IMR-90 (cell line): ENCODE measurements at places on chromosomes 16 and 17. TPM values are rescaled to one million over a fixed set of nuclear protein-coding genes. Genes with fewer than 3 reads are reported as not detected.

The SECTM1 gene
- 4.4 and 5.2 TPM in 2 replicates for polyA plus RNA-seq

The SLC6A2 gene
- not detected in 2 replicates for polyA plus RNA-seq

The SLFN13 gene
- polyA plus RNA-seq, result 1.4 and 1.7 TPM in 2 replicates

The UMOD gene
- polyA plus RNA-seq, result not detected in 2 replicates

The PEX12 gene
- 4.5 and 4.6 TPM in 2 replicates for polyA plus RNA-seq

The CDT1 gene
- polyA plus RNA-seq, result 11.8 and 13.2 TPM in 2 replicates

The HCRT gene
- not detected in 2 replicates for polyA plus RNA-seq

The ACSM2A gene
- polyA plus RNA-seq, result not detected in 2 replicates

DNA sequence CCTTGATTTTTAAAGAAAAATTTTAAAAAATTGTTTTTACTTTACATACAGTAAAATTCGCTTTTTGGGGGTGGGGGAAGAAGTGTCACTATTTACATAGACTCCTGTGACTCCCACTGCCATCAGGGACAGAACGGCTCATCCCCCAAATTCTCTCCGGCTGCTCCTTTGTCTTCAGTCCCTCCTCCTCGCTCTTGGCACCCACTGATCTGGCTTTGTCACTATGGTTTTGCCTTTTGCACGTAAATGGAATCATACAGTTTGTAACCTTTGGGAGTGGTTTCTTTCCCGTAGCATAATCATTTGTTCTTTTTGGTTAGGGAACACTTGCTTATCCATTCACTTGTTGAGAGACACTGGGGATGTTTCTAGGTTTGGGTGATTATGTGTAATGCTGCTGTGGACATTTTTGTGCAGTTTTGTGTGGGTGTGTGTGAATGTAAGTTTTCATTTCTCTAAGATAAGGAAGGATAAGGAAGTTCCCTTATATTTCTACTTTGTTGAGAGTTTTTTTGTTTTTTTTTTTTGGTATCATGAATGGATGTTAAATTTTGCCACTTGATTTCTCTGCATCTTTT is 27.4 kb downstream of the RAB11FIP4 start:
- no peaks in the 10 kb centered on the region for H3K36me3 ChIP-seq
- H3K4me3 ChIP-seq, result no peak overlapping the region
- H3K27me3 ChIP-seq, result peaks cover 14% of the 10 kb centered on the region
- H3K4me1 ChIP-seq, result no peaks in the 10 kb centered on the region; the same call in 1 of the 2 replicates

DNA sequence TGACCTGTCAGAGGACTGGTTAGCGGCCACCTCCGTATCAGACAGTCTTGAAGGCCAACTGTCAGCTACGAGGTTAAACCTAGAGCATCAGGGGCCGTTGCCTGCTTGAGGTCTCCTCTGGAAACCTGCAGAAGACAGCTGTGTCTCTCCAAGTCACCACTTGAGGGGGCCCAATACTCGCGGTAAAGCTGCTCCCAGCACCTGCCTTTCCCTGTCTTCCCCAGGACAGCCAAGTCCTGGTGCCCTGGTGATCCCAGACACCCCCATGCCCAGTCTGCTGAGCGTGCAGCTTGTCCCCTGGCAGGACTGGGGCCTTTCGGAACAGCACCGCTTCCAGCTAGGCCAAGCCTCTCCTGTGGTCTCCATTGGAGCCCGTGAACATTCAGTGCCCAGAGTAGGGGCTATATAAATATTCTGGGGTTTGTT is 80.1 kb downstream of the DNAH17 start:
- no peaks in the 10 kb centered on the region for H3K4me1 ChIP-seq
- no peaks in the 10 kb centered on the region for H3K36me3 ChIP-seq
- no peak overlapping the region for H3K27ac ChIP-seq
- peaks cover 9% of the 10 kb centered on the region; the same call in 1 of the 2 replicates for H3K27me3 ChIP-seq
- DNase-seq, result peak; percentile 72

GRCh38 chr16:11283820-11284248 is 2.7 kb upstream of the PRM1 start:
- H3K4me3 ChIP-seq, result no peak overlapping the region
- H3K4me1 ChIP-seq, result no peaks in the 10 kb centered on the region
- no peaks in the 10 kb centered on the region for H3K36me3 ChIP-seq
- H3K27ac ChIP-seq, result no peak overlapping the region

- no peak overlapping the region; the same call in 1 of the 2 replicates for H3K27ac ChIP-seq
- H3K4me3 ChIP-seq, result no peak overlapping the region
- DNase-seq, result peak; percentile 95
Measured at GRCh38 chr16:86975445-86975844, 341.7 kb downstream of the C16orf95 start.

- no peak overlapping the region for H3K27ac ChIP-seq
- H3K4me3 ChIP-seq, result no peak overlapping the region
- H3K4me1 ChIP-seq, result 0 out of 2 replicates have a peak, but pooled peaks cover 2% of the 10 kb centered on the region
- H3K27me3 ChIP-seq, result peaks cover 4% of the 10 kb centered on the region
- no peak for DNase-seq
Measured at GRCh38 chr17:17669580-17670235, 11.6 kb upstream of the RAI1 start.

DNA sequence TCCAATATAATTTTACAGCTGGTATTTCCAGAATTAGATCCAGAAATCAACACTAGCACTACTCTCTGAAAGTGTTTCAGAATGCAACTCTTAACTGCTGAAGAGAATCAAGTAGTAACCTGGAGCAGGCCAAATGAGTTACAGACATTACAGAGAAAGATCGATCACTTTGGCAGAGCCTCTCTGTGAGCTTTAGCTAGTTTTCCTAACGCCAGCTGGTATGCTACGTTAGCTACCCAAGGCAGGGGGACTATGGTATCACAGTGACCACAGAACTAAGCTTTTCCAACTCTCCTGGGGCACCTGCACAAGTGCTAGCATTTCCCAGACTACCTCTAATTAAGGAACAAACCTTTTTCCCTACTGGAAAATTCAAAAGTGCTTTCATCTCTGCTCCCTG is 30.4 kb downstream of the TRAF4 start:
- H3K27me3 ChIP-seq, result no peaks in the 10 kb centered on the region
- DNase-seq, result no peak
- no peak overlapping the region for H3K27ac ChIP-seq
- no peaks in the 10 kb centered on the region for H3K4me1 ChIP-seq
- peaks cover 2% of the 10 kb centered on the region; the same call in 1 of the 2 replicates for H3K36me3 ChIP-seq

GRCh38 chr16:89904606-89905510 is 13.8 kb upstream of the MC1R start:
- peaks cover 69% of the 10 kb centered on the region for H3K36me3 ChIP-seq
- H3K27ac ChIP-seq, result no peak overlapping the region
- H3K4me3 ChIP-seq, result no peak overlapping the region
- H3K27me3 ChIP-seq, result no peaks in the 10 kb centered on the region
- DNase-seq, result no peak
- no peaks in the 10 kb centered on the region for H3K4me1 ChIP-seq

DNA sequence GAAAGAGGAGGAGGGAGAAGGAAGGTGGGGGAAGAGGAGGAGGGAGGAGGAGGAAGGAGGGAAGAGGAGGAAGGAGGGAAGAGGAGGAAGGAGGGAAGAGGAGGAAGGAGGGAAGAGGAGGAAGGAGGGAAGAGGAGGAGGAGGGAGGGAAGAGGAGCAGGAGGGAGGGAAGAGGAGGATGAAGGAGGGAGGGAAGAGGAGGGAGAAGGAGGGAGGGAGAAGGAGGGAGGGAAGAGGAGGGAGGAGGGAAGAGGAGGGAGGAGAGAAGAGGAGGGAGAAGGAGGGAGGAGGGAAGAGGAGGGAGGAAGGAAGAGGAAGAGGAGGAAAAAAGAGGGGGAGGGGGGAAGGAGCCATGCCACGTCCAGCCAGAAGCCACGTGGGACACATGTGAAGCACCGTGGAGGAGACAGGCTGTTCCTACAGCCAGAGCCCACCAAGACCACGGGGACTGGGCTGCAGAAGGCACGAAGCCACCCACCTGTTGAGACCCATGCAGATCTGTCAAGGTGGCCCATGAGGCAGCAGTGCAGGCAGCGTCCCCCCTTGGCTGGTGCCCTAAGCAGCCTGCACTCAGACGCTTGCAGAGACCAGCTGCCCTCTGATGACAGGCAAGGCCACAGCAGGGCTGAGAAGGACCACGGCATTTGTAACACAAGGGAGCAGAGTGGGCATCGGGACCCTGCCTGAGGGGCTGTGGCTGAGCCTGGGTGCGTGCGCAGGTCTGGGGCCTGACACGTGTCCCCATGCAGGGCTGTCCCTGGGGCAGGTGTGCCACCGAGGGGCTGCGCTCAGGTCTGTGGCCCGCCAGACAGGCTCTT is 10.3 kb downstream of the NDUFAF8 start:
- no peak overlapping the region for H3K27ac ChIP-seq
- DNase-seq, result peak; percentile 8
- H3K4me1 ChIP-seq, result peaks cover 7% of the 10 kb centered on the region

- H3K4me1 ChIP-seq, result peaks cover 10% of the 10 kb centered on the region
- H3K36me3 ChIP-seq, result peaks cover 8% of the 10 kb centered on the region; the same call in 1 of the 2 replicates
- H3K27ac ChIP-seq, result no peak overlapping the region
- DNase-seq, result no peak
- no peak overlapping the region for H3K4me3 ChIP-seq
Measured at GRCh38 chr17:28046034-28046825, 3.8 kb downstream of the NLK start.

GRCh38 chr16:85751698-85752501 is 1.0 kb upstream of the C16orf74 start:
- no peaks in the 10 kb centered on the region for H3K27me3 ChIP-seq
- DNase-seq, result peak; percentile 58
- H3K4me1 ChIP-seq, result peaks cover 28% of the 10 kb centered on the region

- no peak overlapping the region for H3K4me3 ChIP-seq
- no peaks in the 10 kb centered on the region for H3K4me1 ChIP-seq
- peaks cover 96% of the 10 kb centered on the region for H3K36me3 ChIP-seq
- no peak overlapping the region for H3K27ac ChIP-seq
Measured at GRCh38 chr17:82086941-82087906, 10.8 kb downstream of the FASN start.

DNA sequence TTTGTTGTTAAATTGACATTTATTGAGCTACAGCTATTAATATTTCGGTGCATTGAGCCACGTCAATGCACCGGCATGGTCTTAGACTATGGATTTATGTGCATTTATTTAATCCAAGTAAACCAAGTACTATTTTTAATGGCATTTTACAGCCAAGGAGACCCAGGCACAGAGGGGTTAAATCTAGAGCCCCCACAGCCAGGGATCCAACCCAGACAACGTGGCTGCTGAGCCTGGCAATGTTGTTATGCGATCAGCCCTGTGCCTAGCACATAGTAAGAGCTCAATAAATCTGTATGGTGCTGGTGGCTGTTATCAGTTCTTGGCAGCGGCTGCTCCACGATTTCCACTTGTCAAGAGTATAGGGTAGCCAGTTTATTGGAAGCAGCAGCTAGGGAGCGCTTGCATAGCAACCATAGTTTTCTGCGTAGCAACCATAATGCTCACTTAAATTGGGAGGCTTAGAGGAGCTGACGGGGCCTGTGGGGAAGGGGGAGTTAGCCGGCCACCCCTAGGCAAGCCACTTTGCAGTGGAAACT is 541 bp upstream of the RBBP6 start:
- H3K27ac ChIP-seq, result peak overlapping the region; percentile 50
- H3K36me3 ChIP-seq, result no peaks in the 10 kb centered on the region
- no peaks in the 10 kb centered on the region for H3K27me3 ChIP-seq
- H3K4me3 ChIP-seq, result peak overlapping the region; percentile 61
- H3K4me1 ChIP-seq, result peaks cover 3% of the 10 kb centered on the region; the same call in 1 of the 2 replicates

GRCh38 chr17:35577830-35578196 is 558 bp downstream of the PEX12 start:
- H3K27me3 ChIP-seq, result no peaks in the 10 kb centered on the region
- H3K36me3 ChIP-seq, result peaks cover 4% of the 10 kb centered on the region
- H3K27ac ChIP-seq, result peak overlapping the region; percentile 83

- no peak overlapping the region for H3K4me3 ChIP-seq
- DNase-seq, result no peak
- no peaks in the 10 kb centered on the region for H3K36me3 ChIP-seq
- H3K27ac ChIP-seq, result no peak overlapping the region
Measured at GRCh38 chr17:37647856-37648255, 4.6 kb upstream of the DDX52 start.

- no peak overlapping the region for H3K4me3 ChIP-seq
- H3K27ac ChIP-seq, result no peak overlapping the region
- no peak for DNase-seq
- no peaks in the 10 kb centered on the region for H3K4me1 ChIP-seq
- H3K36me3 ChIP-seq, result no peaks in the 10 kb centered on the region
Measured at GRCh38 chr16:68685685-68686478, 40.8 kb downstream of the CDH3 start.

DNA sequence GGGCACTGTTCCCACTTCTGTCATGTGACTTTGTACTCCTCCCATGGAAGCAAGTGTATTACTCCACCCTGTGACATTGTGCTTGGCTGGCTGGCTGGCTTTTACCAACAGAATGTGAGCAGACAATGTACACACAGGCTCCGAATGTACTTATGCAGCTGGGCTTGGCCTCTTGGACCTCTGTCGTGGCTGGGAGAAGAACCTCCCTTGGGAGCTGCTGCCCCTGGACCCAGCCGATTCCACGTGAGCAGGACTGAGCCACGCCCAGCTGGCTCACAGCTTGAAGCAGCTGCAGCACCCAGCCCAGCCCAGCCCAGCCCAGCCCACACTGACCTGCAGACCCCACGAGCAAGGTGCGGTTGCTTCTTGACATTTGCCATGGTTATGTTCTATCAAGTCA is 177.5 kb downstream of the RBFOX3 start:
- no peak overlapping the region for H3K4me3 ChIP-seq
- no peak for DNase-seq
- H3K36me3 ChIP-seq, result no peaks in the 10 kb centered on the region
- no peak overlapping the region for H3K27ac ChIP-seq
- H3K4me1 ChIP-seq, result no peaks in the 10 kb centered on the region
- H3K27me3 ChIP-seq, result no peaks in the 10 kb centered on the region; the same call in 1 of the 2 replicates

GRCh38 chr16:68091380-68092261 is 6.5 kb downstream of the NFATC3 start:
- DNase-seq, result peak; percentile 72
- peaks cover 2% of the 10 kb centered on the region; the same call in 1 of the 2 replicates for H3K4me1 ChIP-seq
- H3K27me3 ChIP-seq, result no peaks in the 10 kb centered on the region

DNA sequence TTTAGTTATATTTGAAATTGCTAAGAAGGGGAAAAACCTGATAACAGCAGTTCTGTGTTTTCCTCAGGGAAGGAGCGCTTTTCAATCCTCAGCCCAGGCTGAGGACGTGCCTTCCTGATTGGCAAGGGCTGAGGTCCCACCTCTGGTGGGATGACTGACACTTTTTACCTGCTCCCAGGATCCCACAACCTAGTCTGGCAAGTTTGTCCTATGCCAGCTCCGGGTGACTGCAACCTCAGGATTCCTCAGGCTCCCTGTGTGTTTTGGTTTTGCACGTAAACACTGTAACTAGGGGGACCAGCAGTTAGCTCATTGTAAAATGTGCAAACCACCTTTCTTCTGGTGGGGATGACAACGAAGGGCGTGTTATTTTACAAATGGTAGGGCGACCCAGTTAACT is 7.5 kb downstream of the MARCHF10 start:
- peaks cover 7% of the 10 kb centered on the region; the same call in 1 of the 2 replicates for H3K4me1 ChIP-seq
- no peaks in the 10 kb centered on the region for H3K27me3 ChIP-seq
- peak; percentile 63 for DNase-seq
- no peaks in the 10 kb centered on the region for H3K36me3 ChIP-seq
